Liver (tissue), 10 donors: ENCODE measurements at places on chromosomes 16 and 17.
A peak's percentile ranks its signal among the peaks of the same experiment; 100 is the strongest.

DNA sequence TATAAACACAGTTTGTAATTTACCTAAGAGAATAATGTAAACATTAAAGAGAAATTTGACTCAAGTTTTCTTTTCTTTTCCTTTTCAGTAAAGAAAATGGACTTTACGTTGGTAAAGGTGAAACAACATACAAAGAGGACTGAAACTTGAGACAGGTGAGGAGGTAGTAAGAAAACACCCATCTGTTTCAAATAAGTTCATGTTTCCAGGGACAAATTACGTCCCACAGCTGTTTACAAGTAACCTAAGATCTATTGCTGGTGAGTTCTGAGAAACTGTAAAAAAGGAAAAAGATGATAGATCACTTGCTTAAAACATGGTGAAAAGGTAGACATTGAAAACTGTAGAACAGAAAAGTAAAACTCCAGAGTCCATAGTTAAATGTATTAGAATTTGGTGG lies 4.8 kb upstream of the ABCA5 start:
- no peak for DNase-seq

GRCh38 chr17:75514919-75515495 lies 330 bp downstream of the CASKIN2 start:
- DNase-seq, result no peak

GRCh38 chr17:80782536-80783427 lies 208.9 kb upstream of the CHMP6 start:
- no peak for DNase-seq

GRCh38 chr17:7436556-7437368 lies 1.5 kb downstream of the TMEM102 start:
- peak; percentile 77 for DNase-seq

- no peak for DNase-seq
Measured at GRCh38 chr16:77585379-77586251, 136.7 kb upstream of the NUDT7 start.

DNA sequence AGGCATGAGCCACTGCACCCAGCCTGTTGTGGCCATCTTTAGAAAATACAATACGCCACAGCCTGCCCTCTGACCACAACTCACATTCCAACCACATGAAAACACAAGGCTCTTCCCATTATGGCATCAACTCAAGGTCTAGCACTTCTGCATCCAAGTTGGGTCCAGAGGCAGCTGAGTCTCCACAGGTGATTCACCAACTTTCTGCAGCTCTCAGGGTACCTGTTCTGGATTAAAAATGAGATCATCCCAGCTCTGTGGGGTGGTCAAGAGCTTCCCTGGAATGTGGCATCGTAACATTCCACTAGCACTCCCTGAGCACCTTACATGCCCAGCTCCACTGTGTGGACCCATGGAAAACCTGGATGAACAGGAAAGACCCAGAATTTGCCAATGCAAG lies 9.9 kb upstream of the GUCY2D start:
- DNase-seq, result no peak

DNA sequence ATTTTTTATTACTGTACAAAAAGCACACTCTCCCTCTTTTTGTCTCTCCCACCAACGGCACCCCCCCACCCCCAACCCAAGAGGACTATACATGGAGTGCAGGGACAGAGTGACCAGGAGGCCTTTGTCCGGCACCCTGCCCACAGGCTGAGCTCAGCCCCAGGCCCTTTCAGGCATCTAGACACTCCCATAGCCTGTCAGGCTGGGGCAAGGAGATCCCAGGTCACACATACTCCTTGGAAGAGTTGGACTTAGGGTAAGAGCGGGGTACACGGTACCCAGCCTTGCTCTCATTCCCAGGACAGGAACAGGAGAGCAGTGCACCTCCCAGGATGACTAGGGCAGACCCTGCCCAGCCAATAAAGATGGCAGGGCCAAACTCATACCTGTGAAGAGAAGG lies 2.1 kb downstream of the CLDN7 start:
- DNase-seq, result no peak

DNA sequence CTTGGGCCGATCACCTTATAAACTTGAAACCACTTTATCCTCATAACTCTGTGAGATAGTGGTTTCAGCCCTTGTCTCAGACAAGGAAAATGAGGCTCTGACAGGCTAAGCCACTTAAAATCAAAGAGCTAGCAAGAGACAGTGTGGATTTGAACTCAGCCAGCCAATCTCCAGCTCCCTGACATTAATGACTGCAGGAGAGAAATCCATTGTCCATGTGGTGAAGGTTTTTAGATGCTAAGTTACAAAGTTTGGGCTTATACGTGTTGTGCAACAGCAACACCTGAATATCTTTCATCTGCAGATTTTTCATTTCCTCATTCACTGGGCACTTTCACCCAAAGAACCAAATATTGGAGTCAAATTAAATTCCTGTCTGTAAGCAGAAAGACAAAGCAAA lies 501.3 kb downstream of the GRIN2A start:
- no peak for DNase-seq

GRCh38 chr16:27344721-27345120 lies 30.9 kb downstream of the IL4R start:
- DNase-seq, result no peak
